NCI-H1694 (cell line): ENCODE measurements at places on chromosomes 12 and 14.

- DNase-seq, result peak; percentile 51
Measured at GRCh38 chr12:99043319-99043914, 398.3 kb downstream of the APAF1 start.

DNA sequence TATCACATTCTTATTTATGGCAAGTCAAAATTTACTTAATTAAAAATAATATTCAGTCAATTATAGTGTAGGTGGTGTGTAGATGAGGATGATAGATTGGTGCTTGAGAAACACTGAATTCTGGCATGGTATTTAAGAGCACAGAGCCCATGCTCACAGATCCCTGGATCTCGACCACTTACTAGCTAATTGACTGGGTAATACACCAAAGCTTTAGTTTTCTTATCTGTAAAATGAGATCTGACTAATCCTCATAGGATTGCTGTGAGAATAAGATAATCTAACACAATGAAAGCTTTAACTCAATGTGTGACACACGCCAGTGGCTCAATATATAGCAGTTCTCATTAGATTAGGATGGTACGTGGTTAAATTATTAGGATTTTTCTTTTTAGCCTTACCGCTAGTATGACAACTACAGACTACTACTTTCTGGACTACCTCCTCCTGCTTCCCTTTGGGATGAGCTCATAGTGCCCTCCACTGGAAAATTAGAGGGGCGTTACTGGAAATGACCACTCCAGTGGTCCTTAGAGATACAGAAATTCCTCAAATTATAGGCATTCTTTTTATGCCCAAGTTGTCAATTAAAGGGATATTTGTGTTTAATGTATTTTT, 482.8 kb upstream of the TBX3 start:
- no peak for DNase-seq

- no peak for DNase-seq
Measured at GRCh38 chr14:86858031-86858430, 1135.0 kb downstream of the GALC start.

- no peak for DNase-seq
Measured at GRCh38 chr14:104819361-104819781, 18.5 kb downstream of the ZBTB42 start.

GRCh38 chr14:101234999-101235334, 326.3 kb upstream of the DIO3 start:
- DNase-seq, result no peak

GRCh38 chr12:31322801-31323207, 3.1 kb downstream of the SINHCAF start:
- no peak for DNase-seq

GRCh38 chr12:12482959-12483358, 79.7 kb downstream of the DUSP16 start:
- no peak for DNase-seq

DNA sequence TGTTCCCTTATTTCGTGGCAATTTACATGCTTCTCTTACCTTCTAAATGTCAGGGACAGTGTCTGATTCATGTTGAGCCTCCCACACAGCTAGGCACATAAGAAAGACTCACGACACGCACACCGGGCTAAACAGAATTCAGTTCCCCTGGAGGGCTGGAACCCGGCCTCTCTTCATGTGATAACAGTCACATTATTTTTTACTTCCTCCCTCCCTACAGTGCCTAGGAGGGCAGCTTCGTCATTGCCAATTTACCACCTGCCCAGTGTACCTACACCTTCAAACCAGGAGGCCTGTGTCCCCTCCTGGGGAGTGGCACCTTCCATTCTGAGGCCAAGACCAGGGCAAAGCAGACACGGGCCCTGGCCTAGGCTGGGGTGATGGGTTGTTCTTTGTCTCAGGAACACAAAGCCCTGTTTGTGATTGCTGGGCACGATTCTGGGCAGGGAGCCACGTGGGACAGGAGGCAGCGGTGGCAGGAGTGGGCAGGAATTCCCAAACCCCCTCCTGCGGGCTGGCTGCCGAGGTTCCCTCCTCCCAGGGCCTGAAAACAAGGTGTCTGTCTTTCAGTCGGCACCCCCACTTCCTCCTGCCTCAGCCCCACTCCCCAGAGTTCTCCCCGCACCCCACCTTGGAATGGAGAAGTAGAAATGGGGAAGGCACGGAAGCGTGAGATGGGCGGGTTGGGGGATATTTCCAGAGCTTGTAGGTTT, 6.8 kb upstream of the RASAL1 start:
- peak; percentile 11 for DNase-seq

DNA sequence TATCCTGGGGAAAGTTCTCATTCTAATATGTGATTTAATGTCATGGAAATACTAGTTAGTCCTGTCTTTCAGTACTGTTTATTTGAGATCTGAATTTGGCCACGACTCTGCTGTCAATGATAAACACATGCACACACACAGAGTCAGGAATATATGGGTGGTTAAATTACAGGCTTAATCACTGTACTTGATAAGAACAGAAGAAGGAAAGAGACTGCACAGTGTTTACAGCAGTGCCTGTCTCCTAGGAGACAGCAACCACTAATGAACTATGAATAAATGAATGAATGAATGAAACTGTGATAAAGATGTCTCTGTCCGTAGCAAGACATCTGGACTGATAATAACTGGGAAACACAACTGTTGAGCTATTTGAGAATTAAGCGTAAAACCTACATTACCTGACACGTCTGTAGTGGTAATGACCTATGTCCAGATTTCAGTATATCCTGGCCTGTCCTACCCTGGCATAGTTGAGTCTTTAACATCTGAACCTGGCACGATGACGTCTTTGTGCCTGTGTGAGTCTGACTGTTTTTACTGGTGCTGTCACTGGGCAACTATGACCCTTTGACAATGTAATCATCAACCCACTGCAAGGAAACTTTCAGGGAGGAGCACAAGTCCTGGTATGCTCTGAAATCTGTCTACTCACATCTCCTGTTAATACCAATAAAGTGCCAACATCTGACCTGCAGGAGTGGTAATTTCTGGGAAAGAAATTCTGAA, 524.6 kb downstream of the TMEM132D start:
- no peak for DNase-seq

DNA sequence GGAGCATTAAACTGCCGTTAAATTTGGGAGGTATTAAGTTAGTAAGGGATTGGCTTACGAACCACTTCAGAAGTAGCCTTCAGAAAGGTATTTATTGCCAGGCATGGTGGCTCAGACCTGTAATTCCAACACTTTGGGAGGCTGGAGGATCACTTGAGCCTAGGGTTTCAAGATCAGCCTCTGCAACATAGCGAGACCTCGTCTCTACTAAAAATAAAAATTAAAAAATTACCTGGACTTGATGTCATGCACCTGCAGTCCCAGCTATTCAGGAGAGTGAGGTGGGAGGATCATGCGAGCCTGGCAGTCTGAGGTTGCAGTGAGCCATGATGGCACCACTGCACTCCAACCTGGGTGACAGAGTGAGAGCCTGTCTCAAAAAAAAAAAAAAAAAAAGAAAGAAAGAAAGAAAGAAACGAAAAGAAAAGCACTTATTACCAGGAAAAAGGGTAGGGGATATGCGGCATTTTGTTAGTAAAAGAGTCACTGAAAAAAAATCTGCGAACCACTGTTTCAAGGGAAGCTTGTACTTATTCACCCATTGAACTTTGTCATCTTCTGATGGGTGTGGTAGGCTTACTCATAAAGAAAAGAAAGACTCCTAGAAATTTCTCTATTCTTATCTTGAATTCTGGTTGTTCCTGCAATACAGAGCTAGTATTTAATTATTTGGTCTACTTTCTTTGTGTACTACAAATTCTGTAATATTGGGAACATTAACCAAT, 33.6 kb upstream of the PLEKHA5 start:
- DNase-seq, result no peak

DNA sequence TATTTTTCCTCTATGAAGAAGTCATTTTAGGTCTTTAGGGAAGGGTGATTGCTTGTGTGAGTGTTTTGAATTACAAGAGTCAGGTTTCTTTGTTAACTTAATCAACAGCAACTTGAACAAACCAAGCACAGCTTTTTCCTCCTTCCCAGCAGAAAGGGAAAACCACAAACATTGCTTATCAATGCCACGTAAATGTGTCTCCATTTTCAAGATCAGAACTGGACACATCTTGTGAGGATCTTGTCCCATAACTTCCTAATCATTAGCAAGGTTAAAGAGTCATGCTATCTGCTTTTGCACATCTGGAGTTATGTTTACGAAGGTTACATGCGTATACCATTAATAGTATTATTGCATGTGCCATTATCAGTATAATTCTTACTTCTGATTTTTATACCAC, 248.0 kb upstream of the FLRT2 start:
- DNase-seq, result no peak

DNA sequence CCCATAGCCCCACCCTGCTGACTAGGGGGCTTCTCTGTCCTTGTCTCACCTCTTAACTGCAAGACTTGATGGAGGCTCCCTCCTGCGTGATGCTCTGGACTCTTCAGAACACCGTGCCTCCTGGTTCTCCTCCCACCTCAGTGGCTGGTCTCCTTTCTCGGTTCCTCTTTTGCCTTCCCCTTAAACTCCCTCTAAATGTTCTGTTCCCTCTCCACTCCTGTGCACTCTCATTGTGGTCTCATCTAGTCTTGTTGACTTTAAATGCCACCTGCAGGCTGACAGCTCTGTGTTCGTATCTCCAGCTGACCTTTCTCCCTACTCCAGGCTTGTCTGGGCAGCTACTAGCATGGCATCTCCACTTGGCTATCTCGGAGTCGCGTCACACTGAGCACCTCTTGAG, 28.3 kb downstream of the DYNC1H1 start:
- DNase-seq, result no peak

DNA sequence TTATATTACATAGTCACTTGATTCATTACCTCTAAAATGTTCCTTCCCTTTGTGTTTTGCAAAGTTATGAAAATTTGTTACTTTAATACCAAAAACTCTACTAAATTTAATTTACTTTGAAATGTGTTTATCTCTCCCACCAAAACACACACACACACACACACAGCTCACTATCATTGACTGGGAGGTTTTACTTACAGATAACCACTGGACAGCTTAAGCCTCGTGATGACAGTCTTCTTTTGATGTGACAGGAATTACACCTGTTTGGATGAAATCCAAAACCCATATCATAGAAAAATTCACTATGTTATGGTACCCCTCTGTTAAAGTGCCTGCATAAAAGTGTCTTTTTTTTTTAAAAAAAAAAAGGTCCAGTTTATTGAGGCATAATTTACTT, 15.6 kb downstream of the BBS10 start:
- no peak for DNase-seq

DNA sequence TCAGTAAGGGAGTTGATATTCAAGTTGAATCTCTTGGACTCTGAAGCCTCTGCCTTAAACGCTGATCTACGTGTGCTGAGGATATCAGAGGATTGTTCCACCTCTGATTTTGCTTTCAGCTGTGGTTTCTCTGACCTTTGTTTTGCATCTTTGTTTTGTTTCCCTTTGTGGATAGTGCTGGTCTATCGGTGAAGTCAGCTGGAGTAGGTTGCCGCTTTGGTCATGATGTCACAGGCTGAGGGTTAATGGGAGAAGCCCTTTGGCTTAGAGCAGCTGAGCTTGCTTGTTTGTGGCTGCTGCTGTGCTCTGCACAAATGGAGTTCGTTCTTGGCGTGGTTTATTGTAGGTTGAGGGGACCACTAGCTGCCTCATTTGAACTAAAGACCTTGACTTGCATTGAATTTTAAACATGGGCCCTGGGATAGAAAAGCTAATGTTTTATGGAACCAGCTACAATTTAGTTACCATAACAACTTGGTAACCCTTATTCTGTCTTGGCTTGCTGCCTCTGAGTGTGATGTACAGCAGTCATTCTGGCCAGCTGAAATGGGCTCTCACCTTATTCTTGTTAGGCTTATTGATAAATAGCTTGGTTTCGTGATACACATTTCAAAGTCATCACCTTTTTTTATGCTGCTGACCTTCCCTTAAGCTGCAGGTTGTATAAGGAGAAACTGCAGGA, 284.5 kb upstream of the E2F7 start:
- DNase-seq, result no peak

- DNase-seq, result no peak
Measured at GRCh38 chr12:131137009-131137835, 183.5 kb downstream of the ADGRD1 start.

DNA sequence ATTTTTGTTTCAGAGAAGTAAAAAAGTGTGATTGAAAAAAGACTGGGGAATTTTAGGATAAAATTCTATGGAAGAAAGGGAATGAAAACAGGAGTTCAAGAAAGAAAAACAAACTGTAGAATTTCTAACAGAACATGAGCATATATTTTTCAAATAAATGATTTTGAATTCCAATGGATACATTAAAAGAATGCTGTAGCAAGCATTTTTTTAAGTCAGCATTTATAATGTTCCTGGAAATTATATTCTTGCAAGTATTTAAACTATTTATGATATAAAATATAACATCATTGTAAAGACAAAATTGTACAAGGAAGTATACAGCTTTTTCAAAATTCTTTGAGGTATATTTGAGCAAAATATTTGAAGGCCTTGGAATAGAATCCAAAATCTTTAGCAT, 450.7 kb downstream of the AEBP2 start:
- no peak for DNase-seq

- no peak for DNase-seq
Measured at GRCh38 chr12:6952863-6953441, 1.8 kb downstream of the PTPN6 start.

DNA sequence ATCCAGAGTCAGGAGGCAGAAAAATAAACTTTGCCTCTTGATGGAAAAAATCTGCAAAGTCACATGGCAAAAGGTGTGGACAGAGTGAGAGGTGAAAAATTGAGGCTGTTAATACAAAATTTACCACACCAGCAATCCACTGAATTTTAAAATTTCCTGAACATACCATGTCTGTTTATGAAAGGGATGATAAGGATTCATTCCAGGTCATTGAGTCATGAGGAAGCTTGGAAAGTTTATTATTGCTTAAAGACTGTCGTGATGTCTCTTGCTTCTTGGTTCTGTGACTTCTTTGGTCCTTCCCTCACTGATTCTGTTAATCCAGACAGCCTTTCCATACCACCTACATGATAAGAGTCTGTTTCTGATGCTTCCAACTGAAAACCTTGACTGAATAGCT, 73.2 kb downstream of the TTC6 start:
- no peak for DNase-seq

GRCh38 chr14:83006121-83006670, 1472.5 kb upstream of the SEL1L start:
- DNase-seq, result no peak

- no peak for DNase-seq
Measured at GRCh38 chr12:65868133-65868705, 43.9 kb downstream of the HMGA2 start.

DNA sequence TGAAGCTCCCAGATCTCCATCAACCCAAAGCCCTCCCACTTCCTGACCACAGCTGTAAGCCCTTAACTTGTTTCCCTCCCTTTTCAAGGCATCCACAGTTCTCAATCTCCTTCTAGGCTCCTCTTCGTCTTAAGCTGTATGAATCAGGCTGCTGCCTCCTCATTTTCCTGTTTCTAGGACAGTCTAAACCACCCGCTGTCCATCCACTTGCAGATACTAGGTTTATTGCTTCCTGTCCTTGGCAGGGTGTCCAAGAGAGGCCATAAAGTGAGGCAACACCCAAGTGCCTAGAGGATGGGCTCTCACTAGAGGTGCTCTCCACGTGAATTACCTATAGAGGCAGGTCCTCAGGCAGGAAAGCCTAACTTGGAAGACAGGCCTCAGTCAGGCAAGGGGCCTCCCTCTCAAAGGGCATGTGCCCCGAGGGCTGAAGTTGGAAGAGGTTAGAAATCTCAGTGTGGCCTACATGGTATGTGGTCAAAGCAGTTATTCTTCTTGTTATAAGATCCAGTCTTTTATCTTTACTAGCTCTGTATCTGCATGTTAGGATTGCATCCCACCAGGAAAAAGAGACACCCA, 8.8 kb upstream of the TMEM106C start:
- DNase-seq, result no peak

GRCh38 chr12:107715780-107716179, 30.2 kb downstream of the PWP1 start:
- DNase-seq, result no peak
